HFFc6 (cell line): ENCODE measurements at places on chromosomes 16 and 17. TPM values are rescaled to one million over a fixed set of nuclear protein-coding genes. Genes with fewer than 3 reads are reported as not detected.

The RASD1 gene
- 0.53 to 1.0 TPM (median 0.61 TPM) in 3 replicates for total RNA-seq

The RNF222 gene
- total RNA-seq: not detected in 3 replicates

- DNase-seq: peak; percentile 72
Observed at GRCh38 chr17:49260011-49260816, 29.6 kb upstream of the PHOSPHO1 start.

DNA sequence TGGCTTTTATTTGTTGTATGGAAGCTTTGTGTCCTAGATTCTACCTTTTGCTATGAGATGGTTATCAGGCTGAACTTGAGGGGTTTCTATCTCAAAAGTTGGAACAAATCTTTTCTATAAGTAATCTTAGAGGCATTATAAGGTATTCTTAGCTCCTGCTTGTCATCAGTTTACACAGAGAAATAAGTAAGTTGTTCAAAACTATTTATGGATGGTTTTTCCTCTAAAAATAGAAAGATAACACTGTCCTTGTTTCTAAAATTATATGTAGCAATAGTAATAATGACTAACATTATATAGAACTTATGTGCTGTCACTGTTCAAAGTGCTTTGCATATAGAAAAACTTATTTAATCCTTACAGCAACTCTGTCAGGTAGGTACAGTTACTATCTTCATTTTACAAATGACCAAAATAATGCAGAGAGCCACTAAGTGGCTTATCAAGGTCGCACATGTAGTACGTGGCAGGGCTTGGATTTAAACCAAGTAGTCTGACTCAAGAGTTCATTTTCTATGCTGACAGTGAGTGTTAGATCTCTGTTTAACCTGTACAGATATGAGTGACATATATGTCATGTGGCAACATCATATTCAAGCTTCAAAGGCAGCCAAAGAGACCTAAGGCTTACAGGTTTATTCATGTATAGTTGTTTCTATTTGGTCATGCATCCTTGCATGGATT is 59.0 kb downstream of the PHKB start:
- no peak for DNase-seq

- DNase-seq: no peak
Observed at GRCh38 chr16:86952769-86953168, 364.4 kb downstream of the C16orf95 start.

- DNase-seq: peak; percentile 52
Observed at GRCh38 chr16:12675852-12676251, 127.8 kb downstream of the CPPED1 start.

GRCh38 chr16:1301562-1301961 is 7.9 kb upstream of the UBE2I start:
- DNase-seq: no peak

The SLC5A10 gene
- not detected in 3 replicates for total RNA-seq

The RSKR gene
- 4.3 to 4.9 TPM (median 4.8 TPM) in 3 replicates for total RNA-seq

DNA sequence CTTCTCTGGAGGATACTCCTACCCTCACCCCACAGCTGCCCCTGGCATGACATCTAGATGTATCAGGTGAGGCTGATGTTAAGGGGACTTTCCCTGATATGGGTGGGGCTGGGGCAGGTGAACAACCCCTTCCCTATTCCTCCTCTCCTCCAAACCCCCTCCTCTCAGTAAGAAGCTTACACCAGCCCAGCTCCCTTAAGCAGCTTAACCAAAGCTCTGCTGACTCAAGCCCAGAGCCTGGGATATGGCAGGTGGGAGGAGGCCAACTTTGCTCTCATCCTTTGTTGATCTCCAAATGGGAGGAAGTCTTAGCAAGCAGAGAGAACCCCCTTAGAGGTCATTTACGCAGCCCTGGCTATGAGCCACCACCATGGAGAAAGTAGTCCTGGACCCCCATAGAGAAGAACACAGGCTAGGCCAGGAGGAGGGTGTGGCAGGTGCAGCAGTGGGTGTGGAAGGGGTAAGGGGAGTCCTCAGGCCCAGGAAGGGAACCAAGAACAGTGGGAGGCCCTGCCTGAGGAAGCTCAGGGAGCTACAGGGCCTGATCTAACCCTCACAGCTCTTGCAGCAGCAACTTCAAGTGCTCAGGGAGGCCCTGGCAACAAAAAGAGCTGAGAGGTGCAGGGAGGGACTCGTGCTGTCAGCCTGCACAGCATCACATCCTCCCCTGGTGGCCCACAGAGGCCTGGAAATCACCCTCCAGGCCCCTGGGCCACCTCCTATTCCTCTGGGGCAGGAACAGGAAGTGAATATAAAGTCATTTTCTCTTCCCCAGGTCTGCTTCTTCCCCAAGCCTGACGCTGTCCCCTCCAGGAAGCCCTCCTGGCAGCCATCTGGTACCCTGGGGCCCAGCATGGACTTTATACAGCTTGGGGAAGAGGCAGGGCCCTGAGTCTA is 2.9 kb downstream of the UNC119 start:
- DNase-seq: no peak

- DNase-seq: no peak
Observed at GRCh38 chr17:80763293-80763867, 218.7 kb downstream of the RPTOR start.

The KRT33A gene
- total RNA-seq: not detected in 2 replicates

- no peak for DNase-seq
Observed at GRCh38 chr16:85778873-85779272, 20.5 kb downstream of the EMC8 start.

DNA sequence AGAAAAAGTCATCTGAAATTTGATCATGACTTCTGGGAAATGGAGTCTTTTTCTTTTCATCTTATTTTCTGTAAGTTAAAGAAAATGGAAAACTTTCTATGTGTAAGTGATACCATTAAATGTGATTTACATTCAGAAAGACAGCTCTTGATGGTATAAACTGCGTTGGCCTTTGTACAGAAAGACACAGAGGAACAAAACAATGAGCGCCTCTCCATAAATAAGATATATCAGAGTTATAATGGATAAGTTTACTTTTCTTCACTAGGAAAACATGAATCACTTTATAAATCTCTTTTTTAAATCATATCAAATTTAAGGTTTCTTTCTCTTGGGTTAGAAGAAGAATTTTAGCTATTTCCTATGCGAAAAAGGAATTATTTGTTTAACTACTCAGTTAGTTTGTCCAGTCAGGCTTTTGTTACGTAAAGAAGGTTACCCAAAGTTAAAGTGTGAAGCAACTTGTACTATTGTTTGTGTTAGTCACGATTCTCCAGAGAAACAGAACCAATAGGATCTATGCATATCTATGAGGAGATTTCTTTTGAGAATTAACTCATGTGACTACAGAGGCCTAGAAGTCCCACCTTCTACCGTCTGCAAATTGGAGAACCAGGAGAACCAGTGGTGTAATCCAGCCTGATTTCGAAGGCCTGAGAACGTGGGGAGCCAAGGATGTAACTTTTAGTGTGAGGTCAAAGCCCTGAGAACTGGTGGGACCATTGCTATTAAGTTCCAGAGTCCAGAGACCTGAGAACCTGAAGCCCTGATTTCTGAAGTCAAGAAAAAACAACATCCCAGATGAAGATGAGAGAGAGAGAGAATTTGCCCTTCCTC is 295.4 kb upstream of the KCNJ16 start:
- DNase-seq: no peak

GRCh38 chr16:1614456-1615102 is 2.4 kb downstream of the CRAMP1 start:
- DNase-seq: peak; percentile 15

DNA sequence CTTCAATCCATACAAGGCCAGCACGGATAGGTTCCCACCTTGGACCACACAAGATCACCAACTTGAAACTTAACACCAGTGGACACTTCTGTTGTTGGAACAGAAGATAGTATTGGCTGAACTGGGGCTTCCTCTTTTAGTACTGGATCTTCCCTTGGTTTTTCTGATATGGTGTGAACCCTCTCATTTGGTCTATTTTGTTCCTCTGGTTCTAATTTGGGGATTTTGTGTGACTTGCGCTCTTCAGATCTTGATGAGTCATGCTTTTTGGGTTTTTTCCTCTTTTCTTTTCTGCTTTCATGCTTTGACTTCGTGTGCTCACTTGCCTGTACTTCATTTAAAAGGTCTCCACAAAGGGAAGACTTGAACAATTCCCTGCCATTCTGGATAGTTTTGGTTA is 39.0 kb downstream of the SOST start:
- DNase-seq: no peak

The ZSCAN10 gene
- total RNA-seq: not detected in 3 replicates

The SPN gene
- total RNA-seq: 0.09 to 0.15 TPM in 2 of 3 replicates, not detected in the other

DNA sequence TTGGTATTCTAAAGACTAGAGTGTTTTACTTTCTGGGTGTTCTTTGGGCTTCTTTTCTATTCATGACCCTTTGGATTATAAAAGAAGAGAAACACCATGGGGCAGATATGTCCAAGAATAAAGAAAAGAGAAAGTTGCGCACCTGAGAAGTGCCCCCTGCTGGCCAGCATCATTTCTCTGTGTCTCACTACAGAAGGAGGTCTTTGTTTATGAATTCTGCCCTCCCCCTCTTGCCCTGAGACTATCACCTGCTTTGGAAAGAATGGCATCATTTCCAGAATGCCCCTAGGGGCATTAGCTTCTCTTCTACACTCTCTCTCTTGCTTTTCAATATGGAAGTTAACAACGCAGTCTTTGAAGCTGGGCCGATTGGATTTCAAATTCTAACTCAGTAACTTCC is 45.0 kb downstream of the CDH13 start:
- no peak for DNase-seq

The SHISA6 gene
- total RNA-seq: not detected in 3 replicates

The AHSP gene
- total RNA-seq: not detected in 2 replicates

DNA sequence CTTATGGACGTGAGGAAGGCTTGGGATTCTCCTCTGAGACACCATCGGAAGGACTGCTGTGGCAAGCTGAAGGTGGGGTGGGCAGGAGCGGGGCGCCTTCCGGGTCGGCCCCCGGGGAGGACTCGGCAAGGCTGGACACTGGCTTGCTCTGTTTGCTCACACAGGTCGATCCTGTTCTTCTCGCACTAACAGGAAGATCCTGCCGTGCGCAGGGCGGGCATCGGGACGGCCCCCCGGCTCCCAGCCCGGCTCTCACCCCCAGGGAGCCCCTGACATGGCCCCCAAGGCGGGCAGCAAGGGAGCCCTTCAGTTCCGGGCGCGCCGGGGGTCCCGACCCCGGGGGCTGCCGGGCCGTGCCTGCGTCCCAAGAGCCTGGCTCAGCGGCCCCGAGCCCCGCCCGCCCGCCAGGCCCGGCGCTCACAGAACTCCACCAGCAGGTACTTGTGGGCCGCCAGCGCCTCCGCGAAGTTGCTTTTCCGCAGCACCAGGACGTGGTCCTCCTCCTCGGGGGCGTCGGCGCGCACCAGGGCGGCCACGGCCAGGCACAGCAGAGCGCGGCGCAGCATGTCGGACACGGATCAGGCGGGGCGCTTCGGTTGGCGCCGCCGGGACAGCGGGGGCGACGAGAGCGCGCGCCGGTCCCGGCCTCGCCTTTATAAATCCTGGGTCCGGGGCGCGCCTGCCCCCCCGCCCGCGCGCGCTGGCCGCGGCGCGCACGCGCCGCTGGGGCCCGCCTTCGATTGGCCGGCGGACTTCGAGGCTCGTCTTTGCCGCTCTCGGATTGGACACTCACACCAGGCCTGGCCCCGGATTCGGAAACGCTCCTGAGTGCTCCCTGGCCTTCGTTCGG is at the start of gene P4HB:
Gene P4HB, minus strand, starts transcription at position 630 of the 850 bp plus-strand sequence. Its CDS starts 64 bp downstream, at position 566.
- DNase-seq: no peak

DNA sequence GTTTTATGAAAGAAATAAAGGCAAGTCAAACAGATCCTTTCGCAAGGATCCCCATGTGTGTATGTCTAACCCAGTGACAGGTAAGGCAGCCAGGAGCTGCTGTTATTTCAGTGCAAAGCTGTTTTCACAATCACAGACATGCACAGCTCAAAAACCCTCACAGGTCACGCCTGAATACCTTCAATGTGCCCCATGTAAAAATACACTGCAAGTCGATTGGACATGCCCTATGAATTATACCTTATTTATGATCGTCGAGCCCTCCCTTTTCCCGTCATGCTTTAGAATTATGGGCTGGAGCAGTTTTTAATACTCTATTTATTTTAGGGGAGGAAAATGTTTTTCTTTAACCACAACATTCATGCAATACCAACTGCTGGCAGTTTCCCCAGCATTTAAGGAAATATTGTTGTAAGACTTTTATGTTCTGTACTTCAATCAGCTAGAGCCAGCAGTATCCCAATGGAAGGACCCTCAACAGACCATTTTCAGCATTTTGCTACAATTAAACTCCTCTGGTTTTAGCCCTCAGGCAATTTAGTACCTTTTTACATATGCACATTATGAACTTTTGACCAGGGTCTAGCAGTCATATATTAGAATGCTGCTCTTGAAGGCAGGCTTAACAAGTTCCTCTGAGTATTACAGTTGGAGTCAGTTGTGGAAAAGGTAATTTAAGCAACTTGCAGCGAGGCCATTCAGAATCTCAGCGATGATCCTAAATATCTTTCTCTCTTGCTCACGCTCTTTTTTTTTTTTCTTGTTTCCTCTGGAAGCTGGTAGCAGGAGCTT is 362.2 kb downstream of the WWOX start:
- DNase-seq: no peak

- DNase-seq: peak; percentile 68
Observed at GRCh38 chr17:27207073-27207513, 86.8 kb upstream of the WSB1 start.

DNA sequence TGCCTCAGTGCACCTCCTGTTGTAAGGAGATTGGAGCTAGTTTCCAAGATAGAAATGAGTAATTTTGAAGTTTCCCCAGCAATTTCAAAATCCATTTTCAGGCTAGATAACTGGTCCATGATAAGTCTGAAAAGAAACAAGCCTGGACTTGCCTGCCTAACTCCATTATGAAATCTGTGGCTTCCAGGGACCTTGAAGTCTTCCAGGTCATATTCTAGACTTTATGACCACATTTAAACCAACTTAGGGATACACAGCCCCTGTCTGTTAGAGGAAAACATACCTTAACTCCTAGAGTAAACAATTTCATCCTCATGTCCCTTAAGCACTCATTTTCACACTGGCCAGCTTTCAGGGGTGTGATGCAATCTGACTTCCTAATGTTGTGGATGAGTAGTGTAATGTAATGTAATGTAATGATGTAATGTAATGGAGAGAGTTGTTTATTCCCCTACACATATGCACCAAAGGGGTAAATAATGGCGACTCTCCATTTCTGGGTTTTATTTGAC is 96.7 kb upstream of the FAM20A start:
- DNase-seq: peak; percentile 22

DNA sequence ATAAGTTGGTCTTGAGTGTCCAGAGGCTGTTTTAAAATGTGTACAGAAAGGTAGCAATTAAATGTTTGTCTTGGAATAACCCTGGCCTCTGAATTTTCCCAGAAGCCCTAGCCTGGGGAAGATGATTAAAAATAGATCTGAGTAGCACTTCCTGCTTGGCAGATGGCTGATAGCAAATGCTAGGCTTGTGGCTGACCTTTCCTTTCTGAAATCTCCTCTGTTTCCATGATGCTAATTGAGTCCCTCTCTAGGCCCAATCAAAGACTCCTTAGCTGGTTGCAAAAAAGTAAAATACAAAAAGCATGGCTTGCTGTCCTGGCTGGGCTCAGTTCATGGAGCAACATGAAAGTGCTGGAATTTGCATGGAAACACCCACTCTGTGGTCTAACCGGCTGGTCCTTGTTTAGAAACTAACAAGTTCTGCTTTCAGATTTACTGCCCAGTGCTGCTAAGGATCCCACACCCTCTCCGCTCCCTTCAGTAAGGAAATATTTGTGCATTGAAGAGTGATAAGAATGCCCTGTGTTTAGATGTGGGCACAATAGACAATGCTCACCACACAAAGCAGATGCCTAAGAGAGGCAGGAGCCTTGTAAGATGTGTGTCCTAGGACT is 40.8 kb downstream of the YPEL2 start:
- peak; percentile 41 for DNase-seq
